Choroid plexus epithelial cell (primary cell): ENCODE measurements at places on chromosomes 3 and 15.

- peak; percentile 7 for DNase-seq
These were observed 28.4 kb upstream of the IFT57 start for GRCh38 chr3:108250626-108251025.

- DNase-seq: peak; percentile 62
These were observed 27.3 kb downstream of the ADCY5 start for GRCh38 chr3:123421353-123422174.

DNA sequence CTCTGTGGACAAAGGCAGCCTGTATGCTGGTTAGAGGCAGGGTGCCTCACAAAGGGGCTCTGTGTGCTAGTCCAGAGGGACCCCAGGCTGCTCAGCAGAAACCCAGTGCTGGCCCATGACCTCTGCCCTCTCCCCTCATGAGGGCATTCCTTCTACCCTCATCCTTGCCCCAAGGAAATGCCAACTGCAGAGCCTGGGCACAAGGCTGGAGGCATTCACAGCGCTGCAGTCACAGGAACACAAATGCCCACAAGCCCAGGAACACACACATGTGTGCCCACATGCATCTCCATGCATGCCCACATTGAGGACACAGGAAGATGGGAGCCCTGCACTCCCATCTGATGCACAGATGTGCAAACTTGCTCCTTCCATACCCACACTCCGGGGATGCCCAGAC is 3.8 kb downstream of the INKA1 start:
- DNase-seq: no peak

DNA sequence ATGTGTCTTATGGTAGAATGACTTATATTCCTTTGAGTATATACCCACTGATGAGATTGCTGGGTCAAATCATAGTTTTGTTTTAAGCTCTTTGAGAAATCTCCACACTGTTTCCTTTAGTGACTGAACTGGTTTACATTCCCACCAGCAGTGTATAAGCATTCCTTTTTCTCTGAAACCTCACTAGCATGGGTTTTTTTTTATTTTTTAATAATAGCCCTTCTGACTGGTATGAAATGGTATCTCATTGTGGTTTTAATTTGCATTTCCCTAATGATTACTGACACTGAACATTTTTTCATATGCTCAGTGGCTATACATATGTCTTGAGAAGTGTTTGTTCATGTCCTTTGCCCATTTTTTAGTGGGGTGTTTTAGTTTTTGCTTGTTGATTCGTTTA is 494.3 kb downstream of the SQOR start:
- DNase-seq: no peak

GRCh38 chr15:52318729-52319500 is 23.3 kb upstream of the MYO5C start:
- DNase-seq: no peak

DNA sequence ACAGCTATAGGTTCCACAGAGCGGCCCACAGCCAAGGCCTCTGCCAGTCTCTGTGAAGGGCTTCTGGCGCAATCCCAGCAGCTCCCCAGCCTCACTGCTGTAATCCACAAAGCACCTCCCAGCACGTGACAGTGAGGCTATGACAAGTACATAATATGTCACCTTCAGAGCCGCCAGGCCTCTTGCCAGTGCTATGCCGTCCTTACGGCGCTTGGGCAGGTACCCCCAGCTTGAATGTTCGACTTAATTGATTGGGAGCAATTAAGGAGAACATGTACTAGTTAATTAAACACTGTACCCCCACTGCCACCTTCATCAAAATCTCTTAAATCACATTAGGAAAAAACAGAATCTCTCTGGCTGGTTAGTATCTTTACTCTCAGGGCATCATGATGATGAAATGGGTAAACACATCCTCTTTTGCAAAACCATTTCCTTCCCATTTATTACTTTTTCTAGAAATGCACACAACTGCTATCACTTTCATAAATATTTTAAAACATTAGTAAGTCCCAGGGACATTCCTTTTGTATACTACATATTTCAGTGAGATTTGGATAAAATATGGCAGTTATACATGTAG is 169.9 kb downstream of the XXYLT1 start:
- DNase-seq: no peak

DNA sequence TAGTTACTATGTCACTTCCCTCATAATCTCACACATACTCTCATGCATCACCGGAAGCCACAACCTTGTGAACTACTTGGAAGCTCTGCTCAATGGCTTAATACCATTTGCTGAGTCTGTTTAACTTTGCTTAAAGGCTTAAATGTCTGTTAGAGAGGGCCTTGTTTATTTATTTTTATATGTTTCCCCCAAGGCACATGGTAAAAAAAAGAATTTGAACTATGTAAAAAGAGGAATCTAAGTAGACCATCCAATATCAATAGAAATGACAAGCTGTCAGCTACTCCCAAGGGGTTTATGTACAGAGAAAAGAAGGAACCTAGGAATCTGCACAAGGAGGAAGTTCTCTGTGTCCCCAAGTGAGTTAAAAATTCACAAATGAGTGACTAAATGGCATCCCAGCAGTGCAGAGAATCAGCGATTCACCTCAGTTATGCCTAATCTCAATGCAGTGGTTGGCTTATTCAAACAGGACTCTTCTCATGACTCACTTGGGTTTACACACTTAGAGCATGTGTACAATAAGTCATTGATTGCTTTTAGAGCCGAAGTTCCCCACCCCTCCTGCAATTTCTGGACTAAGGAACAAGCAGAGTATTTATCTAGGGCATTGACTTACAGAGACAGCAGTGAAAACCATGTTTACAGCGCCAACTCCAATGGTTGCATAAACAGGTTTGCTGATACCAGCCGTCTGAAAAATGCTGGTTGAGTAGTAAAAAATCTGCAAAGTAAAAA is 24.4 kb downstream of the SLC2A2 start:
- DNase-seq: peak; percentile 72

DNA sequence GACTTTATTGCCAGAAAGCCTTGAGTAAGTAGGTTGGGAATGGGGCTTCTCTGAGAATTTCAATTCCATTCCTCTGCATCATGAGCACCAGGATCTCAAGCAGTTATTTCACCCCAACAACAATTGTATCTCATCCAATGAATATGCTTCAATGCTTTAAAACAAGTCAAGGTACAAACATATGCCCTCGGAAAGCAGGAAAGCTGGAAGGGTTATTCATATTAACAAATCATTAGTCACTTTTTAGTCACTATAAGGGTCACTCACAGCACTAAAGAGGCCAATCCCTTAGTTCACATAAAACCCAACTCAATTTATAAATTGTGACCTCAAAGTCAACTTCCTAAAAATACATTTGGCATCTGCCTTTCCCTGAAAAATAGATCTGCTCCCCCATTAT is 16.2 kb downstream of the MB21D2 start:
- DNase-seq: peak; percentile 80

- no peak for DNase-seq
These were observed 21.1 kb downstream of the OXNAD1 start for GRCh38 chr3:16286161-16286560.

- DNase-seq: no peak
These were observed 610.8 kb downstream of the MECOM start for GRCh38 chr3:169052465-169053302.

DNA sequence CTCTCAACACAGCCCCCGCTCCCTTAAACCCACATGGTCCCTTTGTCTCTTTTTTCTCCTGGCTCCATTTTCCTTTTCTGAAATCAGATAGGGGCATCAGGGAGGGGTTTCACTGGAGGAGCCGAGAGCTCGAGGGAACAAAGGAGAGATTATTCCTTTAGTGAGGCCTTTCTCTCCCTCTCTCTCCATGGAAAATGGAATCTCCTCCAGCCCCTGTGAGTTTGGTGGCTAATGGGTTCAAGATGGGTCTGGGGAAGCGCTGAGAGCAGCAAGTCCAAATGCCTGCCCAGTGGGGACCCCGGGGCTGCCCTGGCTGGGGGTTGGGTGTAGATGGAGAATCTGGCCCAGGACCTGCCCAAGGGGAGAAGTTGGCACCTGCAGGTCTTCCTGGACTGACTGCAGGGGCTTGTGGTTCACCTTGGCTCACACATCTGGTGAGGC is 56.8 kb downstream of the ITGA11 start:
- DNase-seq: no peak

GRCh38 chr3:16838561-16838960 is 46.2 kb upstream of the PLCL2 start:
- DNase-seq: no peak

DNA sequence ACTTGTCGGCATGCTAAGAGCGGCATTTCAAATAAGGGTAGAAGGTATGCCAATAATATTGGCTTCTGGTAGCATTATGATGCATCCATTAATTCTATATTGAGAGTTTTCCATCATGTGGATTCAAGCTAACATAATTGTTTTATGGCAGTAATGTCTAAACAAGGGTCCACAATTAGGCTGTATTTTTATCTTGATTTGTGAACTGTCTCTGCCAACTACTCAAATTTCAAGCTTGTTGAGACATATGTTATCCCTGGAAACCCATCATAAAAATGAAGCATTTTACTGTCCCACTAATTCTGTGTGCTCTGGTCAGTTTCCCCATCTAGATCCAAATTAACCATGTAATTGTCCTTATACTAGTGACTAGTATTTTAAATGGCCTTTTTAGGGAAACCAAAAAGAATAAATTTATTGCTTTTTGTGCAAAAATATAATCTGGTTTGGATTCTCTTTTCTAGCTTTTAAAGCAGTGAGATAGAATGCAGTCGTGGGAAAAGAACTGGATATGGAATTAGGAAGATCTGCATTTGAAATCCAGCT is 1.2 kb upstream of the OSTN start:
- DNase-seq: no peak

DNA sequence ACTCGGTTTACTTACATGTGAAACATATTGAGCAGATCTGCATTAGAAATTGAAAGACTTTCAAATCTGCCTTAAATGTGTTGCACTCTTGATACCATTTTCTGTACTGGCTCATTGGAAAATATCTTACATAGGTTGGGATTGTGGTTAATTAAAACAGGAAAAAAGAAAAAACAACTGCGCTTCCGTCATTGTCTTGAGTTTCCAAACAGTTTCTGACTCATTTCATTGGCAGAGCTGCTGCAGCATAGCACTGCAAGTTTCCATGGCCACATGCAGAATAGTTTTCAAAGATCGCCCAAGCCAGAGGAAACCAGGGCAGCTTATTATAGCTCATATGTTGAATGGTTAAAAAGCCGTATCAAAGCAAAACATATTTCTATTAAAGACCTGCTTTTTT is 446.6 kb upstream of the BCHE start:
- DNase-seq: peak; percentile 55
